Natural killer cell (primary cell): ENCODE measurements at places on chromosomes 3 and 15.

DNA sequence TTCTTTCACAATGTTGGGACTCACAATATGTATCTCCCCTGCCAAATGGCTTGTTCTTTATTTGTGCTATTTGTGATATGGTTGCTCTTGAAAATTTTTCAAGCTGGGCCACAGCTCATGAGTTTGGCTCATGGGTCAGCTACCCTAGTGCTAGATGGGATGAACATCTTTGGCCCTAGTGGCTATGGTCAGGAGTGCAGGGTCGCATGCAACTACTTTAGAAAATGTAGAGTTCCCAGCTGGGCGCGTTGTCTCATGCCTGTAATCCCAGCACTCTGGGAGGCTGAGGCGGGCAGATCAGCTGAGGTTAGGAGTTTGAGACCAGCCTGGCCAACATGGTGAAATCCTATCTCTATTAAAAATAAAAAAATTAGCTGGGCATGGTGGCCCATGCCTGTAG, 55.8 kb downstream of the POLR2M start:
- DNase-seq = no peak

DNA sequence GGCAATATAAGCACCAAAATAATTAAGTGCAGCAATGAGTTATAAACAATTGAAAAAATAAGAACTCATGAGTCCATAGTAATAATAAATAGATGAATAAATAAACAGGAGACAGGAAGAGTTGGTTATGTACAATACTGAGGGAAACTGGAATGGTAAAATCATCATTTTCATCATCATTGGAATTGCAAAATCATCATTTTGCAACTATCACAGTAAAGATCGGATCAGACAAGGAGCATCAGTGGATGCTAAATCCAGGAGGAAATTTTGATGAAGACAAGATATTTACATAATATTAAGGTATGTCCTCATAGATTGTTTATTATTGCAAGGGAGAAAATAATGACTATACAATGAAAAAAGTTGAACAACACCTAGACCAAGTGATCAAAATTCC, 38.8 kb upstream of the ACAN start:
- DNase-seq = no peak

DNA sequence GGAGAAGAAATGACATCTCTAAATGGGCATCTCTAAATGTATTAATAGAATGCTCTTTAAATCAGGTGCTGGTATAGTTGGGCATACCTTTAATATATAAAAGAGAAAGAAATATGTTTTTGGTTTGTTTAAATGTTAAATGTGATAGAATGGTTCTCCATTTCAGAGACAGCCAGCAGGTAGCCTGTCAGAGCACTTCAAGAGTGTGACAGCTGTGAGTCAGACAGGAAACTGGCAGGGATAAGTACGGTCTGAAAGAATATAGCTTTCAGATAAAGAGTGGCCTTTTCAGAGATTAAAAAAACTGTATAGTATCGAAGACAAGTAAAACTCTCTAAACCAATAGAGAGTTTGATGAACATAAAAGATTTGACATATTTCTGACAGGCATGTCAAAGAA, 654.1 kb downstream of the IGSF11 start:
- DNase-seq = no peak

- no peak for DNase-seq
These were observed 32.2 kb downstream of the ARMC8 start for GRCh38 chr3:138219255-138219654.

DNA sequence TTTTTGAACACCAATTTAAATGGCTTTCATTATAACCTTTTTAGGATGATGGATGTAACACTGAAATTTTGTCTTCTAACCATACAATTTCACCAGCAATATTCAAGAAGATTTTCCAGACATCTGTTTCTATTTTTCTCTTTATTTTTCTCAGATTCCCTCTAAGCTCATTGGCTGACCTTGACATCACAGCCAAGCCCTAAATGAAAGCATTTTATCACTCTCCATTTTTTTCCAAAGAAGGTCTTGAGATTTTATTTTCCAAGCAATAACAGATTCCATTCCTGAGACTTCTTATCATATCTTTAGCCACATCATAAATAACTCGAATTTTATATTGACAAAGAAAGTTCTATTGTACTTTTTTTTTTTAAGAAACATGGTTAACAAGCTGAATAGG, 392.6 kb upstream of the THBS1 start:
- DNase-seq = no peak

GRCh38 chr3:193016437-193016901, 98.8 kb upstream of the MB21D2 start:
- DNase-seq = no peak

GRCh38 chr3:178856804-178857203, 214.8 kb downstream of the ZMAT3 start:
- no peak for DNase-seq

DNA sequence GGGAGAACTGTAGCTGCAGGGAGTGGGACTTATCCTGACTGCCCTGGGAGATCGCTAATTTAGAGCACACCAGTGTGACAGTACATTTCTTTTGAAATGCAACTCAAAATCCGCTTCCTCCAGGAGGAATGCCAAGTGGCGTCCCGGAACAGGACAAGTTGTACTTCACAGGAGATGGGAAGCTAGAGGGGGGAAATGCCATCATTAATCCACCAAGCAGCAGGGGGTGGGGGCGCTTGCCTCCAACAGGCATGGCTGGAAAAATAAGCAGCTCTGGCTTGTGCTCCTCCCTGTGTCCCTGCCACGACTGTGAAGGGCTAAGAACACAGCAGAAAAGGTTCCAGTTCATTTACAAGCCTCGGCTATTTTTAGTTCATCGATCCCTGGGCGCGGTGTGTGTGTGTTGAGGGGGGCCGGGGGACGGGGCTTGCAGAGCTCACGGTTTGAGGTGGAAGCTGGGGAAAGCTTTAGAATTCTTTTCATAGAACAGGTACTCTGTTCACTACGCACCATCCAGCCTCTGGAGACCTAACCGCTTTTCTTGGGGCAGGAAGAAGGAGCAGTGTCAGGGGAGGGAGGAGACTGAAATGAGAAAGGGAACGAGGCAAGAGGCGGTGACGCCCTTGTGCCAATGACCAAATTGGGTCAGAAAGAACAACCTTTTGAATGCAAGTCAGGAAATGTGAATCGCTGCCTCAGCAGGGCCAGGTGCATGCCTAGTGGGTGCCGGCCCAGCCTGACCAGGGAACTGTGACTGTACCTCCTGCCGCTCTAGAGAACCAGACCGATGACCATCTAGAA, 51.8 kb upstream of the DGKG start:
- no peak for DNase-seq

DNA sequence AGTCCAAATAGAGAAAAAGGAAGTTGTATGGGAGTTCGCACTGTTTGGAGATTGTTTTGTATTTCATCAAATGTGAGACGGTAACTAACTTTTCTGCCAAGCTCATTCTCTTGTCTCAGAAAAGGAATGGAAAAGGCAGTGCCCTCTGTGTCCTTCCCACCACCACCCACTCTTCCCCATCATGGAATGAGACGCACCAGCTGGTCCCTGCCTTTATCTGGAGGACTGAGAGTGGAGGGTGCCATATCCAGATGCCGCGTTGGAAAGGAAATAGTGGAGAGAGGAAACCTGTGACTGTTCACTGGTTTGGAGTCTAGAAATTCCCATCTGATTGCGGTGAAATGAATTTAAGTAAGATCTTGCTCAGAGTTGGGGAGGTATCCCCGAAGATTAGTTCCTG, 3.7 kb upstream of the CCK start:
- DNase-seq = no peak

DNA sequence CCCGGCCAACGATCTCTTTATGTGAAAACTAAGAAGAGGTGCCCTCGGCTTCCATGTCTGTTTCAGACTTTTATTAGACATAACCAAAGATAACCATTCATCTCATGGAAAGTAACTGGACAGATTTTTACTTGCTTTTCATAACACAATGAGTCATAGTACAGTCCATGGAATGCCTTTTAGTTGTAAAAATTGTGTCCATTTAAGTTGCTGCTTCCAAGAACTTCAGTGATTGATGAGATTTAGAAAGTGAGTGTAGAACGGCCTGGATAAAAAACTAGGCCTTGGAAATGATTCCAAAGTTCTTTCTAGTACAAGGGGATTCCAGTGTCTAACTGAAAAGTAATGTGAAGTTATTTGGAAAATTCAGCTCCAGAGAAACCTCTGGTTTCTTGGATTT, 10.8 kb downstream of the EIF2AK4 start:
- no peak for DNase-seq

DNA sequence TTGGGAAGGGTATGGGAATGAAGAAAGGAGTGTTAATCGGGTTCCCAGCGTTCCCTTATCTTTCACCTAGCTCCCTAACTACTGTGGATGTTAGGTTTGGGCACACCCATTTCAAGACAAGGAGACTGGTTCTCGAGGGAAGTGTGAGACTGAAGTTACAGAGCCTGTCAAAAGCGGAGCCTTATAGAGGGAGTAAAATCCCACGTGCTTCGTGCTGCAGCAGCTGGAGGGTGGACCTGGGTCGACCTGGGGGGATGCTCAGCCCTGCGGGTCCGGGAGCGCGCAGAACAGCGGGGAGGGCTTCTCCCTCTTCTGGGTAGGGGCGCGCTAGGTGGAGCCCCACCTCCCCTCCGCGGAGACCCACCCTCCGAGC, 314 bp upstream of the TMED3 start:
- DNase-seq = no peak

DNA sequence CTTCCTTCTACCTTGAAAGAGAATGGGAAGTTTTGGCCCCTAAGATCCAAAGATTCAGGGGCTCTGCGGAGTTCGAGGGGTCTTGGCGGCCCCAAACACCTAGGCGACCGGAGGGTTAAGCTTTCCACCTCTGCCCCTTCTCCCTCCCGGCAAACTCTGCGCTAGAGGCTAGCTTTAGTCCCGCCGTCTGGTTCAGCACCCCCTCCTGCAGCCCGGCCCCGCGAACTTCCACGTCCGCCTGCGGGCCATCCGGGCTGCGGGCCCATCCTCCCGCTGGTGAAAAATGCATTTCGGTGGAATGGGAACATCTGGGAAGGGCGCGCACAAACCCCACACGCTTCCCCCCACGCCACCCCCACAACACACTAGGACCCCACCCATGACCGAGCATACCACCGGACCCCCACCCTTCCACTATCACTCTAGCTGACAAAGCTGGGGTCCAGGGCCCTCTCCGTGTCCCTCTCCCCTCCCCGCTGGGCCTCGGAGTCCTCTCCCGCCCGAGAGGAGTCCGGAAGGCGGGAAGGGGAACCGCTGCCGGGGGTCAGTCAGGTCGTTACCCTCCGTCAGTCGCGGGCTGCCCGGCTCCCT, 1.0 kb downstream of the SHOX2 start:
- no peak for DNase-seq

DNA sequence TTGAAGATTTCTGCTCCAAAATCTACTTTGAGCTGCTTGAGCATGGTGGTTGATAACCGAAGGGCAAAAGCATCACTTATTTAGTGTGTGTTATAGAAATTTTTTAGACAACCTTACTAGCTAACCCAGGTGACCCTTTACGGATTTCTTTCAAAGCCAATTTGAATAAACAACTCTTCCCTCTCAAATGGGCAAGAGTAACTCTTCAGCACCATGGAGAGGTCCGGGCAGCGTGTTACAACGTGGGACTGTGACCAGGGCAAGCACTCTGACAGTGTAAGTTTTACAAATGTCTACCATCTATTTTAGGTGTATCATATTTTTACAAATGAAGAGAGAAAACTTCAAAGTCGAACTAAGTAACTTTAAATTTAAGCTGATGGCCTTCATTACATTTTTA, 471.8 kb downstream of the MFSD1 start:
- DNase-seq = no peak

- no peak for DNase-seq
These were observed 41.5 kb downstream of the WNT7A start for GRCh38 chr3:13838421-13838820.

GRCh38 chr15:78018946-78019644, 58.4 kb downstream of the TBC1D2B start:
- DNase-seq = no peak

GRCh38 chr15:100790786-100791265, 88.8 kb upstream of the ALDH1A3 start:
- DNase-seq = no peak

DNA sequence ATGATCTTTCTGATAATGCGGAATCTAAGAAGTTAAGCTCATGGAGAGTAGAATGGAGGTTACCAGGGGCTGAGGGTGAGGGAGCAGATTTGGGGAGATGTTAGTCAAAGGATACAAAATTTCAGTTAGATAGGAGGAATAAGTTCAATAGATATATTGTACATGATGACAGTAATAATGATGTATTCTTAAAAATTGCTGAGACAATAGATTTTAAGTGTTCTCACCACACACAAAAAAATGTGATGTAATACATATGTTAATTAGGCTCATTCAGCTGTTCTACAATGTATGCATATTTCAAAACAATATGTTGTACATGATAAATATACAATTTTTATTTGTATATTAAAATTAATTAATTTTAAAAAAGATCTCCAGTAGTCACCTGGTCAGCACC, 81.4 kb downstream of the PGPEP1L start:
- DNase-seq = no peak

GRCh38 chr3:61378311-61378710, 127.1 kb upstream of the FHIT start:
- DNase-seq = no peak

DNA sequence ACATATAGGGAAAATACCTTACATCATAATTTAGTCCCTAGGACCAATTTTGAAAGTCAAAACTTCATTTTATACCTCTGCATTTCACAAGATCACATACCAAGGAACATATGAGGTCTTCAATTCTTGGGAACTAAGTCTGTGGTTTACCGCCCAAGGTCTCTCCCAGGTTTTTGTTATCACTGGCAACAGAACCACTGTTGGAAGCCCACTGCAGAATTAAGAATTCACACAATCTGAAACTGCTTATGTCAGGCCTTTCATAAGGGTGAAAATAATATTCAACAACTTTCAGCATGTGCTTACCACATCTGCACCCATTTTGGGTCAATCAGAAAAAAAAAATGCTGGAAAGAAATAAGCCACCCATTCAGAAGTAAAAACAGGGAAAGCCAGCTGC, 107.2 kb upstream of the MME start:
- no peak for DNase-seq

GRCh38 chr3:151168269-151169094, 34.5 kb downstream of the GPR171 start:
- DNase-seq = peak; percentile 89

DNA sequence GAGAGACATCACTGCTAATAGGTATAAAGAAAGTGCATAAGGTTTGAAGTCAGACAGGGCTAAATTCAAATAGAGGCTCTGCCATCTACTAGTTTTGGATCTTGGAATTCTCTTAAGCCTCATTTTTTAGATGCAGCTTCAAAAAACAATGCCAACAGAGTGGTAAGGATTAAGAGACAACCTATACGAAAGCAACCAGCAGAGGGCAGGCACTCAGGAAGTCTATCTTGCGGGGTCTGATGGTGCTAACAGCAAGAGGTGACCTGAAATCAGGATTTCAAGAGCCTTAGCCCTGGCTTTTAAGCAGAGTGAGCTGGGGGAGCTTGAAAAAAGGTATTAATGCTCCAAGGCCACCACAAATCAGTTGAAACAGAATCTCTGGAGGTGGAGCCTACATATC, 40.7 kb downstream of the LDHAL6B start:
- peak; percentile 42 for DNase-seq

DNA sequence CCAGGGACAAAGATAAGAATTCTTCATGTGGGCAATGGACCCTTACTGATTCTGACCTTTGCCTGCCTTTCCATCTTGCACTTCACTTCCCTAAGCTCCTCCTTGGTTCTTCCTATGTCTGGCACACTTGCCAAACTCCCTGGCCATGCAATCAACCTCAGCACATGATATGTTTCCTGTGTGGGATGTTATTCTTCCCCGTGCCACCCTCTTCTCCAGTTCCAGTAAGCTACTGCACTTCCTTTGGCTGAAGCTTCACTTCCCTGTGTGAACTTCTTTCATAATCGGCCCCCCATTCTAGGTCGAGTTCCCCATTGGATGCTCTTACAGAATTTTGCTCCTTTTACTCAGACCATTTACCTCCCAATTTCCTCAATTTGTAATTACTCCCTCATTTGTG, 10.7 kb upstream of the TASOR start:
- DNase-seq = peak; percentile 34
